ENCODE measurements at places on chromosomes 11 and 22.

DNA sequence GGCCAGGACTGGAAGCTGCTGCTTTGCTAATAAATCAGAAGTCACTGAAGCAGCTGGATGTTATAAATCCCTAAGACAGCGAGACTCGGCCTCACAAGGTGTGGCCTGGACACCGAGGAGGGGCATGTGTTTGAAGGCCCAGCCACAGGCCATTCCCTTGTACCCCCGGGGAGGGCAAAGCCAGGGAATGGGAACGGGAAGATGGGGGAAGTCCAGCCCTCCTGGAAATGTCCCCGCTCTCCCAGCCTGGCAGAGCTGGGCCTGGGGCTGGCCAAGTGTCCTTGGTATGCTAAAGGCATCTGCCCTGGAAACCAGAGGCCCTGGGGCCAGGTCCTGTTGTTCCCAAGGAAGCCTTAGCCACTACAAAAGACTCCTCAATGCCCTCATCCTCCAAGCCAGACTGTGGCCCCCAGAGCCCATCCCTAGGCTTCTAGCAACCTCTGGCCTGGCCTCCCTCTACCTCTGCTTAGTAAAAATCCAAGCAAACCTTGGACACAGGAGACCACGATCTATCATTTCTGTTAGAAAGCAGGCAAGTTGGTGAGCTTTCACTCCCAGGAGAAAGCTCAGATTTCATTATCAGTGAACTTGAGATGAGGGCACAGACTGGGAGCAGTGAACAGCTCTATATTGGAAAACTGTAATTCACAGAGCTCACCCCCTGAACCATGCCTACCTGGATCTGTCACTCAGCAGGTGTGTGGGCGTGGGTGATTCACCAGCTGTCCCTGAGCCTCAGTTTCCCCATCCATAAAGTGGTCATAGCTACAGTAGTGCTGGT, 11.0 kb downstream of the CHST1 start:
- no peak for DNase-seq

DNA sequence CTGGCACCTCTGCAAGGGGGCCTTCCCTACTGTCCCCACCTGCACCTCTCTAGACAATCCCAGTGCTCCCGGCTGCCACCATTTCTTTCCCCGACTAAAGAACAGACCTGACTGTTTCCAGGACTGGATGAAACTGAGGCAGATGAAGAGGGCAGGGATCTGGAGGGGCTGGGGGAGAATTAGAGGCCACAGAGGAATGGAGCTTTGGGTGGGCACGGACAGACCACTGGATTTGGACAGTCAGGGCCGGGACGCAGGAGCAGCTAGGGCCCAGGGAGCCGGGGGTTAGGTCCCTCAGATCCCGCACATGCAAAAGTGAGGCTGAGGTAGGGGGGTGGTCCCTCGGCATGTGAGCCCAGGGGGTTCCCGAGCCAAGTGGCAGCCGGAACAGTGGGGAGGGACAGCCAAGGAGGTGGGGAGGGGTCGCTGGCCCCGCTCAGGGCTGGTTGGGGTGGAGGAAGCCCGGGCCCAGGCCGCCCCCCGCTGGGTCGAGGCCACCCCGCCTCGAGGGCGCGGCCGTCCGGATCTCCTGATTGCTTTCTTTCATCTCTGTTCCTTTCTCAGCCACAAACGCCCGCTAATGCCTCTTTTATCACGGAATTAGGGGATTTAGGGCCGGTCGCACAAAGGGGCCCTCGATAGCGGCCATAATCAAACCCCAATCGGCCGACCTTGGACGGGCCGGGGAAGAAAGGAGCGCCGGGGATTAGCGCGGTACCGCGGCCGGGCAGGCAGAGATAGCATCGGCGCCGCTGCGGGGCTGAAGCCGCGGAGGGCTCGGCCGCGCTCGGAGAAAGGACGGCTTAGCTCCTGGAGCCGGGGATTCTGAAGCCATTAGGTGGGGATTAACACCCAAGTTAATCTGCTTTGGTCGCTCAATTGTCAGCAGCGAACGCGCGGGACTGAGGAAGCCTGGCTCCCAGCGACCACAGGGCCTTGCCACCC, 9.3 kb downstream of the SLC25A1 start:
- no peak for DNase-seq

DNA sequence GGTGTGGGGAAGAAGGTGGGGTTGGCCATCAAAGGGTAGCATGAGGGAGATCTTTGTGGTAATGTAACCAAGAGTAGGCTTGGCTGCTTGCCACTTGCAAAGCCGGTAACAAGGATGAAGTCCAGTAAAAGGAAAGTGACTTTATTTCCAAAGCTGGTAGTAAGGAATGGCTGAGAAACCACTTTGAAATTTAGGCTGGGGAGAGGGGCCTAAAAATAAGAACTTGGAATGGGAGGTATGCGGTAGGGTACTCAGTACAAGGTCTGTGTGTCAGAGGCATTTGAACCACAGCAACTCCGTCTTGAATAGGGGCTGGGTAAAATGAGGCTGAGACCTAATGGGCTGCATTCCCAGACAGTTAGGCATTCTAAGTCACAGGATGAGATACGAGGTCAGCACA, 216.0 kb upstream of the ISX start:
- no peak for DNase-seq

- peak; percentile 33 for DNase-seq
Measured at GRCh38 chr22:46297151-46297812, 612 bp downstream of the GTSE1 start.

DNA sequence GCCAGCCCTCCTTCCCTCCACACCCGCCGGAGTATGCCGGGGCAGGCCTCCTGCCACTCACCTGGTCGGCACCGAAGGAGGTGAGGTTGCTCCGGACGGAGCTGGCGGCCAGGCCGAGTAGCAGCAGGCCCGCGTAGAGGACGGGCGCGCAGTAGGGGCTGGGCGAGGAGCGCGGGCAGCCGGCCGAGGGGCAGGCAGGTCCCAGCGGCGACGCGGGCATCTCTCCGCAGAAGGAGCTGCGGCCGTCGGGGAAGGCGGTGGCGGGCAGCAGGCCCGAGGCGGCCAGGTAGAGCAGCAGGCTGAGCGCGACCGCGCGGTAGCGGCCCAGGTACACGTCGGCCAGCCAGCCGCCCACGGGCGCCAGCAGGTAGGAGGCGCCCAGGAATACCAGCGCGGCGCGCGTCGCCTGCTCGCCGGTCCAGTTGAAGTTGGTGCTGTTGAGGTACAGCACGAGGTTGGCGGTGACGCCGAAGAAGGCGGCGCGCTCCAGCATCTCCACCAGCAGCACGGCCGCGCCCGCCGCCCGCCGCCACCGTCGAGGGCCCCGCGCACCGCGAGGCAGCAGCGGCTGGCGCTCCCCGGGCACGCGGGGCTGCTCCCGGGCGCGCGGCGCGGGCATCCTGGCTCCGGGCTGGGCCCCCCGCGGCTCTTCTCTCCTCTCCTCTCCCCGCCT, 907 bp downstream of the SLC15A3 start:
- DNase-seq: peak; percentile 46

DNA sequence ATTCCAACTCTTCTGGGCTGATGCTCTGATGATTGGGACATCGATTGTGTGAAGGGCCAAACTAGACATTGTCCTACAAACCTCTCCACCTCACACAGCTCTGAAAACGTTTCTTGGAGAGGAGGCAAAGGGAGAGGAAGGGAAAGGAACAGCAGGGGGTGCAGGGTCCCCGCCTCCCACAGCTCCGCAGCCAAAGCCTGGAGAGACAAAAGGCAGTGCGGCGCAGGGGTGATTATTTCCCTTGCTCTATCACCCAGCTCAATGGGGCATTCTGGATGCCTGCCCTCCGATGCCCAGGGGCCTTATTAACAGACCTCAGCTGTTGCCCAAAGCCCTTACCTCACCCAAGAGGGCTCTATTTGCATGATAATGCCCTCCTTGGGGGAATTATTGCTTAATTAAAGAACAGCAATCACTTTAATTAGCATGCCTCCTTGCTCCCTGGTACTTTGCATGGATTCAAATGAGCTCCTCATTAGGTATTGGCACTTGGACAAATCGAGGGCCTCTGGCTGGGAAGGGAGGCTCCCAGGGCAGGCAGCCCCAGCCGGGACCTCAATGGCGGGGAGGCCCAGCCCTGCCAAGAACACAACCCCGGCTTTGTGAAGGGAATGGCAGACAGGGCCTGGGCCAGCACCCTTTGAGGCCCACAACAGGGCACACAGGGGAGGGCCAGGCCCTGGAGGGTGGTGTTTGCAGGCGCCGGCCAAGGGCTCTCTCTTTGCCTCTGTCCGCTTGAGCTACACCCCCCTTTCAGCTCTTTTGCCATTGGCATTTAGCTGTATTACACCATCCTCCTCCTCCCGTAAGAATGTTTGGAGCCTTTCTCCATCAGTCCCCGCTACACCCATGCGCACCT, 19.8 kb upstream of the CDON start:
- no peak for DNase-seq

GRCh38 chr11:21072558-21072957, 403.2 kb downstream of the NELL1 start:
- DNase-seq: no peak

- no peak for DNase-seq
Measured at GRCh38 chr22:39229075-39229474, 15.7 kb downstream of the PDGFB start.

DNA sequence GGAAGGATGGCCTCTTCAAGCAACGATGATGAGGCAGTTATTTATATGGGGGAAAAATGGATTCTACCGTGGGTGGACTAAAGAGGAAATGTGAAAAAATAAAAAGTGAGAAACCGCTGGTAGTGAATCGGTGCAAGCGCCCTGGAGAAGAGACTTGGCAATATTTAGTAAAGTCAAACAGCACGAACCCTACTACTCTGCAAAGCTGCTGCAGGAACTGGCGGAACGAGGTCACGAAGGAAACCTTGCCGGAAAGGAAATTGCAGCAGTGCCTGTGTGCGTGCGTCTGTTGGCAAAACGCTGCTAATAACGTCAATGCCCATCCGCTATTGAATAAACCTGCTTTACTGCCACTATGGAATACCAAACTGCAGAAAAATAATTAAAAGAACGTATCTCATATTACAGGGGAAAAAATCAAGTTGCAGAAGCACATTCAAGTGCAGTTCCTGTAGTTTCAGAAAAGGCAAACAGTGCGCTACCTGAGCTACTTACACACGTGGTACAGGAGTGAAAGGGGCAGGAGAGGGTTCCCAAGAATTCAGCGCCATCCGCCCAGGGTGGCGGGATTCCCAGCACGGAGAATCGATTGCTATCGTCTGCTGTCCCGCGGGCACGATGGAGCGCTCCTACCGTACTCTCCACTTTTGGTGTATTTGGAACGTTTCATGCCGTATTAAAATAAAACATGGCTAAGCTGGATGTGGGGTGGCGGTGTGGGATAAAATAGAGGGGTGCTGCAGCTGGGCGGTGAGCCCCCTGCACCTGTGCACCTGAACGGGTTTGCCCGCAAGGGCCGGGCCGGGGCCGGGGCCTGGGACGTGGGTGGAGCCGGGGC, 585 bp upstream of the NADSYN1 start:
- peak; percentile 54 for DNase-seq

GRCh38 chr11:57244911-57245310, 7.9 kb upstream of the APLNR start:
- DNase-seq: no peak

DNA sequence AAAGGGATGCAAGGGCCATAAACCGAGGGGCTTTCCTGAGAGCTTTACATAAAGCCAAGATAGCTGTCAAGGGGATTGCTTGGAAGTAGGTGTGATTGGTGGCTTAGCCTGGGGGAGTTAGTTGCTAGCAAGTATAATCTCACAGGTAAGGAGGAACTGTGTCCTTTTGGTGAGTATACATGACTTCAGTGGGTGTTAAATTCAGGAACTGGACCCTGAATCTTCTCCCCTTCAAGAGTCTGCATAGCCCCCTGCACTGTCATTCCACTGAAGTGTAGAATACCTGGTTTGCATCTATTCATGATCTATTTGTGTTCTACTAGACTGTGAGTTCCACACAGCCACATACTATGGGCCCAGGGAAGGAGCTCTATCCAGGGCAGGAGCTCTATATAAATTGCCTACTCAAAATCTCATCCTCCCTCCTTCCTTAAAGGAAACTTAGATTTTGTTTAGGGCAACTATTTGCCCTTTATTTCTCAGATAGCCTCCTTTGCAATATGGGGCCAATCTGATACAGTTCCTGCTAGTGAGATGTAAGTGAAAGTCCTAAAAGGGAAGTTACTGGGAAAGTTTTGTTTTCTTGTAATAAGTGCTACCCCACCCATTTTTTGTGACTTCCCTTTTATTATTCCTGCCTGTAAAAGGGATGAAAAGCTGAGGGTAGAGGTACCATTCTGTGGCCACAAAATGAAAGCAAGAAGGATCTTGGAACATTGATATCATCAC, 120.5 kb downstream of the PGR start:
- DNase-seq: no peak

- peak; percentile 26 for DNase-seq
Measured at GRCh38 chr22:50339945-50340879, 2.9 kb upstream of the PPP6R2 start.

DNA sequence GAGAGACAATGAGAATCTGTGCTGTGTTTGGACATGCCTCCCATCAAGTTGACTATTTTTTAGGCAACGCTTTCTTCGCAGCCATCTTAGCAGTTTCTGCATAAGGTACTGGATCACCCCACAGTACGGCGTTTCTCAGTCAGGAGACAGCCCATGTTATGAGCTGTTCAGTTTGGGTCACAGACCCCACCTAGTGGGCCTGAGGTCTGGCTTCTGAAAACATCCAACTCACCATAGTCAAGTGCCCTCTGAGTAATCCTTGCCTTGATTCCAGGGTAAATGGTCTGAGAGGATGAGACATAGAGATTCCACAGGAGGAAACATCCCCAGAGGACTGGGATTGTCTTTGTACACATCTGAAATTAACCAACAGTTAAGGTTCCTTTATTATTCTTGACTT, 7.2 kb downstream of the BPIFC start:
- DNase-seq: no peak

DNA sequence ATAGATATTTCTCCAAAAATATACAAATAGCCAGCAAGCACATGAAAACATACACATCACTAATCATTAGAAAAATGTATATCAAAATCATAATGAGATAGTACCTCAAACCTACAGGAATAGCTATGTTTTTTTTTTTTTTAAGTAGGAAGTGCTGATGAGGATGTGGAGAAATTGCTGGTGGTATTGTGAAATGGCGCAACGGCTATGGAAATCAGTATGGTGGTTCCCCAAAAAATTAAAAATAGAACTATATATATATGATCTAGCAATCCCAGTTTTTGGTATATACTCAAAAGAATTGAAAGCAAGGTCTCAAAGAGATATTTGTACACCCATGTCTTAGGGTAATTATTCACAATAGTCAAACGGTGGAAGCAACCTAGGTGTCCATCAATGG, 46.0 kb upstream of the HIPK3 start:
- DNase-seq: no peak
